ENCODE measurements at places on chromosomes 5 and 9.

DNA sequence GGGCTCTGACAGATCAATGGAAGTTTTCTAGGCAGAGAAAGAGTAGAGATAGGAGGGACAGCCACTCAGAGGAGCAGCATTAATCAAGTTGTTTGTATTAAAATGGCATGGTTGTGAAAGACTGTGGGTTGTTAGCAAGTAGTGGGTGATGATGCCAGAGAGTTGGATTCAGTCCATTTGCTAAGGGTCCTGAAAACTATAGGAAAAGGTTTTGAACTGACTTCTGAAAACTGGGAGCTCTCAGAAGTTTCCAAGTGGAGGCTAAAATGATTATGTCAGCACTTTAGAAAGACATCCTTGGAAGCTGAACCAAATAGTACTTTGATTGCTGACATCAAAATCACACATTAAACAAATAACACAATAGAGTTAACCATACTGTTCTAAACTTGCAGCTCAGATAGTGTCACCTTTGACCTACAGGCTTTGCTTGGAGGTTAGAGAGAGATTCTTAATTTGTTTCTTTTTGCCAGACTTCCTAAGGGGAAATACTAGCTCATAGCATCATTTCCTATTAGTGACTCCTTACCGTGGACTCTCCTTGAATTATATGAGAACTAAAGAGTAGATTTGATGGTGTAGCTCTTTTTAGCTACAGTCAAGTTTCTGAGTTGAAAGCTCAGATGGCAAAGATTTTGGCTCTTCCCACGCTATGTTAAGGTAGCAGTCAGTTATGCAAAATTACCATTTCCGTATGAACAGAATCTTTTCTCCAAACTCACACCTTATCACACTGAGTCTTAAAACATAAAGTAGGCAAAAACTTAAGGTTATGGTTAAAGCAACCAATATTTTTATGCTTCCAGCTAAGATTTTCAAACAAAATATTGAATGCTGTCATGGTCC, 277.1 kb downstream of the NR3C1 start:
- DNase-seq, result peak; percentile 32

- DNase-seq, result no peak
Observed at GRCh38 chr5:107293541-107294210, 377.1 kb downstream of the EFNA5 start.

- peak; percentile 28 for DNase-seq
Observed at GRCh38 chr5:71924325-71924724, 182.9 kb upstream of the MAP1B start.

DNA sequence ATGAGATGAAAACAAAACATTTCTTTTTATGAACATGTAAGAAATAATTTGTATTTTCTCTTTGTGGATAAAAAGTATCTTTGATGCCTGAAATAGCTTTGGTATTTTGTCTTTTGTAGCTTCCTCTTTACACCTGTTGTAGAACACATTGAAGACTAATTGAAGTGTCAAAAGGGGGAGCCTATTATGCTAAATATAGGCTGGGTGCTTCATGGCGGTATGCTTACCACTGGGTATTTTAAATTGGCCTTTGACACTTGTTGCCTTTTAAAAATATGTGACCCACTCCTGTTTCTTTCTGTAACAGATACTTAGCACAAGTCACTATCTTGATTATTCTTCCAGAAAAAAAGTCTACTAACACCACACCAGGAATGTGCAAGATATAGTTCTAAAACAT, 226.4 kb downstream of the KIAA0825 start:
- no peak for DNase-seq

GRCh38 chr5:119019501-119019900, 31.2 kb upstream of the DTWD2 start:
- no peak for DNase-seq

GRCh38 chr9:124088476-124088837, 76.9 kb downstream of the LHX2 start:
- no peak for DNase-seq

DNA sequence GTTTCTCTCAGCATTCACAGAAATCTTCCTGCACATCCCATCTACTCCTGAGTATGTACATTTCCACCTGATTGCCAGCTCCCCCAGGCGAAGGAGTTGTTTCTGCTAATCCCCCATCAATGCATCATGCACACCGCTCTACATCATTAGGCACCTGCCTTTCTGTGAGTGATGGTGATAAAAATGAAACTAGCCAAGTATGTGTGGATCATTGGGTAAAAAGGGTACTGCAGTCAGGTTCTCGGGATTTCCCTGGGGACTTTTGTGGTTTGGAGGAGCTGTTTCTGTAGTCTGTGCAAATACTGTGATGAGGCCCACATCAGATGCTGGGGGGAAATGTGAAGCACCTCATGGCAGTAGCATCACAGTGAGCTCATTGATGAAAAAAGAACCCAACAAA, 30.4 kb downstream of the CAMK4 start:
- DNase-seq, result no peak

DNA sequence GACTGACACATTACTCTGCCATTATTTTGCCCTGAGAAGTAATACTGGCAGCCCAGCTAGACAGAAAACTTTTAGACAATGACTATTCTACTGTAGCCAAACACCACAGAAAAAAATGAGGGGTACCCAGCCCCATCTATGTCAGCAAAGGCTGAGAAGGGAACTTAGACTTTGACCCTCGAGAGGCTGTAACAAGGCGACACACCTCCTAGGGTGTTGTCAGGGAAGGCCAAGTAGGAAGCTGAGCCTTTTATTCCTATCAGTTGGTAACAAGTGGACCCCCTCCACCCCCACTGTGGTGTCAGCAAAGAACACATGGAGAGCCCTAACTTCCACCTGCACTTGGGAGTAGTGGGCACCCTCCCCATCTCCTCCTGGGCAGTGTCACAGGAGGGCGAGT, 55.6 kb downstream of the SPTLC1 start:
- no peak for DNase-seq

DNA sequence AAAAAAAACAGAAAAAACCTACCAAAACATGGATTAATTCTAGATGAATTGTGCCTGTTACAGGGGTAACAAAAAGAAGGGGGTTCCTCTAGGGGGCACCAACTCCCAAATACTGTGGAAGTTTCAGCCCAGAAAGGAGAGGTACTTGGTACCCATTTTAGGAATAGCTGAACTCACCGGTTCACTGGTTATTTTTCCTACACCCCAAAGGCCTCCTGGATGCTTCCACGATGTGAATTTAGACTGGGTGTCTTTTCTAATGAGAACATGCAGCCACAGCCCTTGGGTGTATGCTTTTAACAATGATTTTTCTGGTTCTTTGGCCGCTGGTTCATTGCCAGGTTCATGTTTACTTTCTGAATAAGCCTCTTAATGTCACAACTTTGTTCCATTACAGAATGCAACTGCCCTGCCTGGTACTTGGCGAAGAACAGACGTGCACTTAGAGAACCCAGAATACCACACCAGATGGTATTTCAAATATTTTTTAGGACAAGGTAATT, 46.7 kb downstream of the GARNL3 start:
- peak; percentile 81 for DNase-seq

GRCh38 chr9:113463418-113464285, at the start of gene RGS3:
Gene RGS3 (plus strand): TSS chr9:113463727. CDS start chr9:113463803, 76 bp downstream.
- DNase-seq, result no peak

GRCh38 chr9:117907420-117907819, 203.2 kb downstream of the TLR4 start:
- DNase-seq, result no peak

DNA sequence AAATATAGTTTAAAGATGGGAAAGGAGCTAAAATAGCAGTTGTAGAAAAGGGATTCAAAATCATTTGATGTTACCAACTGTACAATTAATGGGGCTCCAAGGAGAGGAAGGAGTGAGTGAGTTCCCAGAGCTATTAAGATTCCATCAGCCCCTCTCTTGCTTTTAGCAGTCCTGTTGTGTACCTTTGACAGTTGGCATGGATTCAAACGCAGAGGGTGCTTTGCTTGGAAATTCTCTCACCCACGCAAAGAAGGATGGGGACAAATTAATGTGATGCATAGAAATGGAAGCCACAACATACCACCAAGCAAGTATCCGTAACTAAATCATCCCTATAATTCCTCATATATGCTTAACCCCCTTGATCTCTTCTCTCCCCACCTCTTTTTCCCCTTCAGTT, 461.3 kb downstream of the EBF1 start:
- DNase-seq, result no peak

GRCh38 chr5:172437445-172438318, 16.6 kb downstream of the SH3PXD2B start:
- DNase-seq, result peak; percentile 85

GRCh38 chr5:148569948-148570347, 84.4 kb downstream of the HTR4 start:
- no peak for DNase-seq

DNA sequence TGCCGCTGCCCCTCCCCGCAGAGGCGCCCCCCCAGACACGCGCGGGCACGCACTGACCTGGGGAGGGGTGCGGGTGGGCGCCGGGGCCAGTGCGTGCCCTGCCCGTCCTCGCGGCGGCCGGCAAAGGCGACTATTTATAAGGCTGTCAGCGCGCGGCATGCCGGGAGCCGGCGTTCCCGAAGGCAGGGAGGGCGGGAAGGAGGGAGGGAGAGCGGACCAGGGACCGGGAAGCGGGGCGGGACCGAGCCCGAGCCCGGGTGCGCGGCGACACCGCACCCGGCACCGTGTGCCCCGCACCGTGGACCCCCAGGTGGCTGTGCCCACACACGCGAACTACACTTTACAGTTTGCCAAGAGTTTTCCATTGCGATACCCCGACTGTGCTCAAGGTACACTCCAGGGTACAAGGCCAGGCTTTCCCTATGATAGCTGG, at the start of gene AK1:
Gene AK1 (minus strand): TSS at position 110 of the 433 bp plus-strand sequence. CDS start 3,058 bp downstream, outside the sequence.
- peak; percentile 71 for DNase-seq

DNA sequence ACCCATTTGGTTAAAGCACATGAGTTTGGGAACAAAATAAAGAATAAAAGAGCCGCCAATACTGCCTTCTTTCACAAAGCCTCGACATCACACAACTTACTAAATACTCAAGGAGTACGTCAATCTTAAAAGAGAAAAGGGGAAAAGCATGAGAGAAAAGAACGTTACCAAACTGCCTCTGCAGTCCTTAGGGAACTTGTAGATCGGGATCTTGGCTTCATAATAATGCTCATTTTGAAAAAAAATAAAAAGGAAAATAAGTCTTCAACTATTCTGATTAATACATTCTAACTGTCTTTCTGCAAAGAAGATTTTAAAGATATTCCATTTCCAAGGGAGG, 618.4 kb downstream of the PDE4D start:
- no peak for DNase-seq

- DNase-seq, result no peak
Observed at GRCh38 chr9:130265431-130266235, at the start of gene HMCN2. Gene HMCN2 (plus strand): TSS chr9:130265760. CDS start chr9:130265879, 119 bp downstream.

GRCh38 chr5:64166201-64166959, 737 bp downstream of the RNF180 start:
- peak; percentile 34 for DNase-seq

- peak; percentile 89 for DNase-seq
Observed at GRCh38 chr9:63816751-63817621, 1468.0 kb downstream of the FOXD4L5 start.

DNA sequence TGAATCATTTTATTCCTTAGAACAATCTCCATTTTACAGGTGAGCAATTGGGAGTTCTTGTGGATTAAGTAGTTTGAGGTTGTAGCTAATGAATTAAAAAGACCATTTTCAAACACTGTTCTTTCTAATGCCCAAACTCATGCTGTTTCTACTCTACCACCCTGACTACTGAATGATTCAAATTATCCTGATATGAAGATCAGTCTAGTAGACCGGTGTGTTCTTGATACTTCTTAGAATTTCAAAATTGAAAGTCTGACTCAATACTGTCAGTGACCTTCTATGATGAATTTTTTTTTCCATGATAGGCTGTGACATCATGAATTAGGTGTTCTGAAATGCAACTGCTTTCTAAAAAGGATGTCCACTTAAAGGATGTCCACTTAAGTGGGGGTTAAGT, 515.5 kb downstream of the DMAC1 start:
- no peak for DNase-seq

DNA sequence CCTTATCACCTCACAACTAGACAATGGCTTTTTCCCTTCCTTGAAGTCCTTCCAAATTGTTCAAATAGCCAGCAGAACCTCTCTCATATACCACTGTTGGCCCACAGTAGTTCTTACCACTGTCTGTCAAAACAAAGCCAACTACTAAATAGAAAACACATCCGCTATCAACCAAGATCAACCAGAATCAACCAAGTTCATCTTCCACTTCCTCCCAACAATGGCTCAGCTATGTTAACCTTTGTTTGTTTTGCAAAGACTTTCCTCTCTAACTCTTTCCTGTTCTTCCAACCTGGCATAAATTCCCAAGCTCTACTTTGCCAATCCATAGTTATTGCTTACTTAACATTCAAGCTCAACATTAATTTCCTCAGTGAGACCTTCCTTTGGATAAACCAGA, 15.2 kb downstream of the ELL2 start:
- no peak for DNase-seq

DNA sequence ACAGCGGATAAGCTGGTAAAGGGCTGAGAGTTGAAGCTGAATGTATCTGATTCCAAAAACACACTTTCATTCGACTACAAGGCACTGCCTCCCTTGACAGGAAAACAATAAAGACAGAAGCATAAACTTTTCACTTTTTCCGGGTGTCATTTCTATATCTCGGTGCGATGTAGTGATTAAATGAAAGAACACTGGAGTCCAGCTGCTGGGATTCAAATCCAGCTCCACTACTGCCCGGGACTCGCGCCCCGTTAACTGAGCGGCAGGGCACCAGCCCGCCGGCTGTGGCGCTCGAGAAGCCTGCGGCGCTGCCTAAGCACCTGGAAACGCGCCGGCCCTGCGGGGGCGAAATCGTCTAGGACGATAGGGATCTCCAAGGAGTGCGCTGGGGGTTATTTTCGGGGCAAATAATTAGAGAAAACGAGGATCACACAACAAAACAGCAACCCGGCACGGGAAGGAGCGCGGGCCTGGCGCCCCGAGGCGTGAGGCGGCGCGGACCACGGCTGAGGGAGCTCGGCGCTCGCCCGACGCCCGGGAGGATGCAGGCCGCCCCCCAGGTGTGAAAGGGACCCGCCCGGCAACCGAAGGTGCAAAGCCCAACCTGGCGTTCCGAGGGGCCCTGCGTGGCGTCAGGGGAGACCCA, 837 bp downstream of the UIMC1 start:
- peak; percentile 70 for DNase-seq

GRCh38 chr5:65066387-65067146, 297.8 kb downstream of the CWC27 start:
- DNase-seq, result no peak

- DNase-seq, result no peak
Observed at GRCh38 chr5:117077142-117077541, 502.5 kb upstream of the SEMA6A start.

DNA sequence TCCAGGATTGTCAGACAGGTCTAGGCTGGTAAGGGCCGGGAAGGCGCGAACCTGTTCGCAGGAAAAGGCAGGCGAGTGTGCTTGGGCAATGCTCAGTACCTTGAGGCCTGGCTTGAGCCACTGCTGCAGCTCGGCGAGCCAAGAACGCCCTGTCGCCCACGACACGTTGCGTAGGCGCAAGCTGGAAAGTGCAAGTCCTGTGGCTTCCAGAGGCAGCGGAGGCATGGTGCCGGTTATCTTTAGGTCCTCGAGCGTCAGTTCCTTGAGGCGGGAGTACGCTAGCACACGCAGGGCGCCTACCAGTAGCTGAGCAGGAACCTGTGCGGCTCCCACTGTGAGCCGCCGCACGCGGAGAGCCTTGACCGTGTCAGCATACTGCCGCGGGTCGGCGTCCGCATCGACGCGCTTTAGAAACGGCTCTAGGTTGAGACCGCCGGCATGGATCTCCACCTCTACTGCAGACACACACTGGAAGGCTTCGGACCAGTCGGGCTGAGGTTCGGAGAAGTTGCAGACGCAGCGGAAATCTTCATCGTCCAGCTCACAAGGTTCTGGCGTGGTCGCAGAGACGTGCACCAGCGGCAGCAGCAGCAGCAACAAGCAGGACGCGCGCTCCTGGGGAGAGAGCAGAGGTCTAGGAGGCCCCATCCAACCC, 482 bp downstream of the CD14 start:
- peak; percentile 52 for DNase-seq

Data from EH (cell line).